SJSA1 (cell line): ENCODE measurements at places on chromosomes 7 and 10. TPM values are rescaled to one million over a fixed set of nuclear protein-coding genes. Genes with fewer than 3 reads are reported as not detected.

- DNase-seq: no peak
These were observed 69.6 kb upstream of the RAB11FIP2 start for GRCh38 chr10:118116362-118116714.

DNA sequence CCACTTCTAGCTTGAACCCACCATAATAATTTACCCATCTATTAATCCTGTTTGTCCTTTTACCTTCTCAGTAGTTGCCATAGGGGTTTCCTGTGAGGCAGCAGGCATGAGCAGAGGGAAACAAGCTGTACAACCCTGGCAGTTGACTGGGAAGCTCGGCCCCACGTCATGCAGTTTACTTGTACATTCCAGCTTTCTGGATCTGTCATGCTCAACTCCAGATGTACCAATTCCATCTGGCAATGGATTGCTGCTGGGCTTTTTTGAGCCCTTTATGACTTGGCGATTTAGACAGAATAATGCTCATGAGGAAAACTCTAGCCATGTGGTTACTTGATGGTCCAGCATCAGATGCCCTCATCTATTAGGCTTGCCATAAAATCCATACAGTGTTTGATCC, 112.5 kb downstream of the GNAI1 start:
- no peak for DNase-seq

GRCh38 chr7:106112972-106113421, 885 bp upstream of the SYPL1 start:
- no peak for DNase-seq

GRCh38 chr7:101094791-101095375, 9.6 kb downstream of the TRIM56 start:
- peak; percentile 62 for DNase-seq

GRCh38 chr7:8387551-8388256, 45.7 kb upstream of the NXPH1 start:
- no peak for DNase-seq

Gene OR9A2
- total RNA-seq: not detected in 2 replicates

GRCh38 chr10:8305876-8306652, 251.6 kb downstream of the GATA3 start:
- DNase-seq: peak; percentile 67

DNA sequence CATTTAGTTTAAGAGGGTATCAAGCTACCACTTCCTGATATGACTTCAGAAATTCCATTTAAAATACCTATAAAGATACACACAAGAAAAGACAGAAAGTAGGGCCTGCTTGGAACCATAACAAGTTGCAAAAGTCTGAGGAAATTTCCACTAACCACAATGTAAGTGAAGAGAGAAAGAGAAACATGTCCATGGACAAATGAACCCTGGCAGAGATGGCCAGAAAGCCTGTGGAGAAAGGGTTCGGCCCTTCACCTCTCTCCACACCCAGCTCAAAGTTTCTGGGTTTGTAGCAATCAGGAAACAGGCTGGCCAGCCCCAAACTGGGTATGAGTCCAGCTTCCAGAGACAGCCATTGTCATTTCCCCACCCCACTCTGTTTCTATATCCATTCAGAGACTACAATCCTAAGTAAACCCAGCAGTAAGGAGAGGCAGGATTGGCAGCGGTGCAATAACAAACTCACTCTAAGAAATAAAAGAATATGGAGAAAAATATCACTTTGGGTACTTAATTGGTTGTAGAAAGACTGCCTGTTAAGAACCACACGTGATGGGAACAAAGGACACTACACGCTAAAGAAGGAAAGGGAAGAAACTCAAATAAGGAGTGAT, 71.1 kb downstream of the STK17A start:
- no peak for DNase-seq

DNA sequence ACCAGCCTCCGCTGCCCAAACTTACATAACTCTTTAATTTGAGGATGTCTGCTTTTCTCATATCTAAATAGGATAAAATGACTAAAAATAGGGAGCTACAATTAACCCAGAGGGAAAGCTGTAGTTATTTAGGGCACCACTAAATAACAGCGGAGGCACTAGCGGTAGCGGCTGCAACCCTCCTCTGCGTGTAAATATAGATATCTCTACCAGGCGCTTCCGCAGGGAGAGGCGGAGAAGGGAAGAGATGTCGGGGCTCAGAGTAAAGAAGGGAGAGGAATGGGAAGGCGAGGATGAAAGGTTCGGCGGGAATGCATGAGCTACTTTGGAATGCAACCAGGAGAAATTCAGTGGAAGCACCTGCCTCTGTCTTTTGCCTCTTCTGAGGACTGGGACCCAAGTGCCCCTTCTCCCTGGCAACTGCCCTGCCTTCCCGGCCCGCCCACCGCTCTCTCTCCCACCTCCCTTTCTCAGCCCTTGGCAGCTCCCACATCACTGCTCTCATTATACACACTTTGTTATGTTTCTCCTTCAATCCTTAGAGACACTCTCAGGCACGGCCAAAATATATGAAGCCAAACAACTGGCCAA, 698.3 kb downstream of the PARD3 start:
- DNase-seq: peak; percentile 29
